IMR-90 (cell line): ENCODE measurements at places on chromosomes 16 and 17.

DNA sequence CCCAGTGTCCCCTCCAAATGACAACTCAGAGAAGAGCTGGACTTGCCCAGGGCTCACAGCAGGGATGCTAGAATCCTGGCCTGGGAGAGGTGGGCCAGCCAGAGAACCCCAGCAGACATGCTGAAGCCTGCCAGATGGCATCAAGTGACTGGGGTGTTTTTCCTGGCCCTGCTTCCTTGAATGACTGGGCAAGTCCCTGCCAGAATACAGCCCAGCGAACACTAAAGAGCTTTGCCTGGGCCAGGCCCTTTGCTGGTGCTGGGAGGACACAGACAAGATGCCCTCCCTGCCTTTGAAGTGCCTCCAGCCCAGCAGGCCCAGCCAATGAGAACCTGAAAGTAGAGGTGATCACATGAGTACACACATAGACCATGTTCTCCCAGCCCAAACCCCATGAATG, 11.5 kb downstream of the ZNF319 start:
- no peak for DNase-seq

- DNase-seq = no peak
Observed at GRCh38 chr17:27346228-27346899, 52.5 kb downstream of the WSB1 start.

GRCh38 chr16:82133798-82134197, 36.2 kb downstream of the MPHOSPH6 start:
- no peak for DNase-seq

- DNase-seq = peak; percentile 55
Observed at GRCh38 chr17:46811978-46812583, 6.4 kb downstream of the WNT3 start.

DNA sequence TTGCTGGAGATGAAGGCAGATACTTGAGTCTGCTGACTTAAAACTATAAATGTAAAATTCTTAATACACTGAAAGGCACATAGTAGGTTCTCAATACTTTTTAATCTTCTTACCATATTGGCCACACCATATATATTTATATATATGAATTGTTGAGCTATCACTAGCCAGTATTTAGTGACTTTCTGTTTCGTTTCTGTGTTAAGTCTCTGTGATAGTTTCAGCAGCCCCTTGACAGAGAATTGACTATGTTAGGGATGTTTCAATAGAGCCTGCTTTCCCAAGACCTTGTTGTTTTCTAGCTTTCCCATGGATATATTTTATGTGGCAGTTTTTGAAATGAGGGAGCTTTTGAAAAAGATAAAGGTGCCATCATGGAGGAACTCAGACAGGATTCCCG, 206.5 kb upstream of the GOT2 start:
- DNase-seq = no peak

DNA sequence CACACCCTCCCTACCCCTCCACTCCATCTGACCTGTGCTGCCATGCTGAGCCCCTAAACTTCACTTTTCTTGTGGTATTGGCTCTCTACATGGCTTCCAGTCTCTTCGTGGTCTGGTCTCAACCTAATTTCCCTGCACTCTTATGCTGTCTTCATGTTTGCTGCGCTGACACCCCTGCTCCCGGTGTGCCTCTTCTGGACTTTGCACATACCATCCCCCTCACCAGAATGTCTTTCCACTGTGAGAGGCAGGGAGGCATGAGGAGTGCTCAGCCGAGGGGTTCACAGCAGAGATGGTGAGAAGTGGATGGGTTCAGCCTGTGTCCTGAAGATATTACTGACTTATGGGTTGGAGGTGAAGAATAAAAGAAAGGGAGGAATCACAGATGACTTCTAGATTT, 2.5 kb downstream of the TNFSF12 start:
- no peak for DNase-seq

- peak; percentile 91 for DNase-seq
Observed at GRCh38 chr17:63984651-63985386, 12.1 kb upstream of the SCN4A start.

DNA sequence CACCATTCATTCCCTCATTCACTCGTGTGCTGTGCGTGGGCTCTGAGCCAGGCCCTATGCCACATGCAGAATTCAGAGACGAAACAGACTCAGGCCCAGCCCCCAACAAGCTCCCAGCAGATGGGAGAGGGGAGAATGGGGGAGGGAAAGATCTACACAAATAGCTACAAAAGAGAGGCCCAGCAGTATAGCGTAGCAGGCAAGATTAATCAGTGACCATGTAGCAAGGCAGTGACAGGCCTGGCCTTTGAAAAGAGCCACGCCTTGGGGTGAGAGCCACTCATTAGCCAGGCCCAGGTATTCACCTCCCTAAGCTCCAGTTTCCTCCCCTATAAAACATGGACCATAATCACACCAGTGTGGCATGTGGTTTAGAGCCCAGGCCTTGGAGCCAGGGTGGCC, 16.4 kb upstream of the KRT19 start:
- DNase-seq = no peak

DNA sequence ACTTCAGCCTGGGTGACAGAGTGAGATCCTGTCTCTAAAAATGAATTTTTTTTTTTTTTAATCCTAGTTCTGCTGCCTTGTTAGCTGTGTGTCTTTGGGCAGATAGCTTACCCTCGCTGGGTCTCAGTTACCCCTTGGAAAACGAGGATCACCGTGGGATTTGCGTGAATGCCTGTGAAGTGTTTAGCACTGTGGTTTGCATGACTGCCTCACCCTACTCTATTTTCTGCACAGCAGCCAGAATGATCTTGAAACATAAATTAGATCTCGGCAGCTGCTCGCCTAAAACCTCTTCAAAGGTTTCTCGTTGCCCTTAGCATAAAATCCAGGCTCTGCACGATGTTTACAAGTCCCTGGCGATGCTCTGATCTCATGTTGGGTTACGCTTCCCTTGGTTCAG, 71.2 kb upstream of the GRIN2A start:
- no peak for DNase-seq

DNA sequence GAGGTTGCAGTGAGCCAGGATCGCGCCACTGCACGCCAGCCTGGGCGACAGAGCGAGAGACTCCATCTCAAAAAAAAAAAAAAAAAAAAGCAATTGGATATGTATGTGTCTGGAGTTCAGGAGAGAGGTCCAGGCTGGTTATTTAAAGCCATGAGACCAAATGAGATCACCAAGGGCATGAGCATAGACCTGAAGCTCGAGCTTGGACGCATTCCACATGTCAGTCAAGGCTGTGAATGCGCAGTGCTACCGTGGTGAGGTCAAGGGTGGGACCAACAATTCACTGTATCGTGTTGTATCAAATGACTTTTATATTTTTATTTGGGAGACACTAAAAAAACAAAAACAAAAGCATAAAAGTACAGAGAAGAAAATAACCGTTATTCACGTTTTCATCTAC, 29.1 kb upstream of the SPNS2 start:
- DNase-seq = no peak

DNA sequence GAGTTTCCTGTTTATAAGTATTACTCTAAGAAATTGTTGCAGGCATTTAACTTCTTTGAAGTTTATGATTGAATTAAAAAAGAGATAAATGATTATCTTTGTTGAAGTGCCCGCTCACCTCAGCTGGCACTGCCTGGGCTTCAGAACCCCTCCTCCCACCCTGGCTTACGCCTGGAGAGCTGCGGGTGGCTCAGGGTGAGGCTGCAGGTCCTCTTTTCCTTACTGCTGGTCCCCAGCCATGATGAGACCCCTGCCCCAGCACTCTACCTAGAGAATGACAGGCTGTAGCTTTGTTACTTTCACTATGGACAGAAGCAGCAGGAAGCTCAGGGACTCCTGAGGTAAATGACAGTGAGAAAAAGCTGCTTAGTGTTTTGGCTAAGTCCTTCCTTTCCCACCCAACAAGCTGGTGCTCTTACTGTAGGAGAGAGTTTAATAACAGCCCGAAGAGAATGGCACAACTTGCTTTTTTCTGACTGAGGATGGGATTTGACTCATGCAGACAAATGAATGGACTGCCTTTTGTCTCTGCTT, 62.1 kb downstream of the EPN2 start:
- no peak for DNase-seq

GRCh38 chr16:47469227-47469626, 8.1 kb downstream of the PHKB start:
- no peak for DNase-seq

GRCh38 chr16:89114159-89114981, 20.7 kb downstream of the ACSF3 start:
- no peak for DNase-seq

DNA sequence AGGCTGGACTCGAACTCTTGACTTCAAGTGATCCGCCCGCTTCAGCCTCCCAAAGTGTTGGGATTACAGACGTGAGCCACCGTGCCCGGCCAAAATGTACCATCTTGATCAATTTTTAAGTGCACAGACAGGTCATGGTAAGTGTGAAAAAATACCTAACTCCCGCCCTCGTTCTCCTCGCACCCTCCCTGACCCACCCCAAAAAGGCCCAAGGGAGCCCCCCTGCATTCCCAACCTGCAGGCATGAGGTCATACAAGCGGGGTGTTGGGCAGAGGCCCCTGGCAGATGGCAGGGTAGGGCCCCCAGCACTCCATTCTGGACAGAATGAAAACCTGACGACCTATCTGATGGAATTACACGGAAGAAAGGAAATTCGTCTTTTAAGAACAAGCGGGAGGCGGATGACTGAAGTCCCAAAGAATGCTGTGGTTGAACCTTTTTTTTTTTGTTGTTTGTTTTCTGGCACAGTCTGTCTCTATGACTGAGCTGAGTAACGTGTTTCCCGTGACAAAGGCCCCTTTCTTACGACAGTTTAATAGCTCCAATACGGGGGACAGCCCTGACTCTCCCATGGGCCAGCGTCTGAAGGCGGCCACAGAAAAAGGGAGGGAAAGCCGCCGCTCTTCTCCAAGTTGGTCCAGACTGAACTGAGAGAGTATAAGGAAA, 376.4 kb downstream of the SLC39A11 start:
- peak; percentile 98 for DNase-seq

GRCh38 chr17:10112962-10113361, 85.4 kb downstream of the GAS7 start:
- no peak for DNase-seq

DNA sequence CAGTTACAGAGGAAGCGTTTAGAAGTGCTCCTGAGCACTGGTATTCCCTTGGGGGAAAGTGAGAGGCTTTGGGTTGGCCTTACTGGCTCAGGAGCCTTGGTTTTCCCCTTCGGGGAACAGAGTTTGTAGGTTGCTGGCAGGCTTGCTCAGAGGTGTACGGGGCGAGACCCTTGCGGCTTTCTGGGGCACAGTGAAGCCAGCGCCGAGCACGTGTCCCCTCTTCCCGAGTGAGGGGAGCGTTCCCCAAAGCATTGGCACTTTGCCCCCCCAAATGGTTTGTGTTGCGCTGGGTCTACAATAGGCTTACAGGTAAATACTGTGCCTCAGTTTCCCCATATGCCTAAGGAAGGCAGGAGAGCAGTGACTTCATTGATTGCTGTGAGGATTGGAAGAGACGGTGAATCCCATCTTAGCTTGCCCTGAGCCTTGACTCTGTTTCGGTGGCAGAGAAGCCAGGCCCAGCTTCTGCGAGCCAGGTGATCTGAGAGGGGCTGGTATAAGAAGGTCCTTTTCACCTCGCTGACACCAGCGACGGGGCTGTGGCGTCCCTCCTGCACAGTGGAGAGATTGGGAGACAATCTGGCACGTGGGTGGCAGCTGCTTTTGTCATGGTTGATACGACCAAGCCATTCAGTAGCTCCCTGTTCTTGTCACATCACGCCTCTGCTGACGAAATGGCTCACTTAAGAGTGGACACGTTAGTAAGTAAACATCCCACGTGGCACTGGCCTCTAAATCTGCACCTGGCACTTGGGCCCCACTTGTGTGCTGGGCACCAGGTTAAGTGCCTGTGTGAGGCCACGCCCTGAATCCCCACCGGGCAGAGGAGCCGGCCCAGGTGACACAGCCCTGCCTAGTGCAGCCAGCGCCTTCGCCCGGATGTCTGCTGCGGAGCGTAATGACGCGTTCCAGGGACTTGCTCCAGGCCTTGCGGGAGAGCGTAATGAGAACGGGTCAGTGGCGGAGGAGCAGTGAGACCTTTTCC, 55.0 kb downstream of the MEAK7 start:
- DNase-seq = no peak

DNA sequence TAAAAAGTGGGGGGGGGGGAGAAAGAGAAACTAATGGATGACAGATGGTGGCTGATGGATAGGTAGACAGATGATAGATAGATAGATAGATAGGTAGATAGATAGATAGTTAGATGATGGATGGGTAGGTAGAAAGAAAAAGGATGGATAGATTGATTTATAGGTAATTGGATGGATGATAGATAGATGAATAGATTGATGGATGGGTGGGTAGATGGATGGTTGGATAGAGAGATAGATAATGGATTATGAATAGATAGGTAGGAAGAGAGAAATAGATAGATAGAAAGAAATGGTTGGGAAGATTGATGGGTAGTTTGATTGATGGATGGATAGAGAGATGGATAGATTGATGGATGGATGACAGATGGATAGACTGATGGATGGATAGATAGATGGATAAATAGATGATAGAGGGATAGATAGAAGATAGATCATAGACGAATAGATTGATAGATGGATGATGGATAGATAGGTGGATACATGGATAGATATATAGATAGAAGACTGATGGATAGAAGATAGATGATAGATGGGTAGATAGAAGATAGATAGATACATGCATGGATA, 337.1 kb downstream of the C16orf95 start:
- DNase-seq = no peak

DNA sequence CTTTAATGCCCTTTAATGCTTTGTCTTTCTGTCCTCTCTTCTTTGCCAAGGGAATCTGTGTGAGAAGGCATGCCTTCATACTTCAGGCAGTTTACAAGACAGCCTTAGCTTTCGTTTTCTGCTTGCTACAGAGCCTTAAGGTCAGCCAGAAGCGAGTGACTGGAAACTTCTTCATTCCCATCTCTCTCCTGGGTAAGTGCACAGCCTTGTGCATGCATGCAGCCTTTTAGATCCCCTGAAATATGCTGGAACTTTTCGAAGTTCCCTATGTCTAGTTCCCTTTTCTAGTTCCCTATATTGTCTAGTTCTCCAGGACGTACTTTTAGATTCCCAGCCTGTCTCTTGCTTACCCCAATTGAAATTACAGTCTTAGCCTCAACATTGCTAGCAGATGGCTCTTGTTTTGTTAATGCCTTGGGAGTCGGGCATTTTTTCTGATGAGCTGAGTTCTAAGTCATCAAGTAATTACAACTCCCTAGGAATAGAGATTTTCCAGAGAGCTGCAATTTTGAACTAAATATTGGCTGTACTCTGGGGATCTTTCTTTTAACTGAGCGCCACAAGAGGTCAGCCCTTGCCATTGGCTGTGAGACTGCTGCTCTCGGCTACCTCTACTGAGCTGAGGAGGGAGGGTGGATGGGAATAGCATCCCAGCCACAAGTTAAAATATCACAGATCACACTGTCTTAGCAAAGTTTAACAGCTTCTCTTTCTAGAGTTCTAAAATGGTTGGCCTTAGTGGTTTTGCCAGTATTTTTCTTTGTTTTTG, 22.7 kb upstream of the PPM1D start:
- DNase-seq = peak; percentile 72

GRCh38 chr17:58513267-58513964, 1.0 kb downstream of the MTMR4 start:
- DNase-seq = no peak

DNA sequence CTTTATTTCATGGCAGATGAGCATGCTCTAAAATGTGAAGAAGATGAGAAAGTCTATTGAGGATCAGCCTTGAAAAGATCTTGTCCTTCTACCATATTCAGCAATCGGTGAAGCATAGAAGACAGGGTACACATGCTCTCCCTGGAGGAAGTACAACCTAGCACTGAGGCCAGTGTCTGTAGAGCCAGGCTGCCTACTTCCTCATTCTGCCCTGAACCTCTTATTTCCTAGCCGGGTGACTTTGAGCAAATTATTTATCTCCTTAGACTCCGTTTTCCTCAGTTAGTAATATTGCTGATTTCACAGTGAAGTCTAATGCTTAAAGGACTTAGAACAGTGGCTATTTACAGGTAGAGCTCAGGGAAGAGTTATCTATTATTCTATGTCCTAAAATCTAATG, 58.4 kb downstream of the TMEM100 start:
- no peak for DNase-seq
